ENCODE measurements at places on chromosomes 11 and 22. TPM values are rescaled to one million over a fixed set of nuclear protein-coding genes. Genes with fewer than 3 reads are reported as not detected.

Gene SIRT3
- total RNA-seq, result 4.5 TPM

Gene MYO7A
- total RNA-seq, result 0.97 TPM

GRCh38 chr11:46508360-46508759, 85.5 kb downstream of the AMBRA1 start:
- no peaks in the 10 kb centered on the region for H3K4me1 ChIP-seq
- H3K4me3 ChIP-seq, result no peak overlapping the region
- H3K27me3 ChIP-seq, result no peaks in the 10 kb centered on the region

GRCh38 chr11:62179995-62180394, 10.0 kb upstream of the SCGB1D1 start:
- DNase-seq, result no peak
- no peaks in the 10 kb centered on the region for H3K4me1 ChIP-seq
- no peak overlapping the region for H3K27ac ChIP-seq
- H3K36me3 ChIP-seq, result no peaks in the 10 kb centered on the region
- H3K4me3 ChIP-seq, result no peak overlapping the region

DNA sequence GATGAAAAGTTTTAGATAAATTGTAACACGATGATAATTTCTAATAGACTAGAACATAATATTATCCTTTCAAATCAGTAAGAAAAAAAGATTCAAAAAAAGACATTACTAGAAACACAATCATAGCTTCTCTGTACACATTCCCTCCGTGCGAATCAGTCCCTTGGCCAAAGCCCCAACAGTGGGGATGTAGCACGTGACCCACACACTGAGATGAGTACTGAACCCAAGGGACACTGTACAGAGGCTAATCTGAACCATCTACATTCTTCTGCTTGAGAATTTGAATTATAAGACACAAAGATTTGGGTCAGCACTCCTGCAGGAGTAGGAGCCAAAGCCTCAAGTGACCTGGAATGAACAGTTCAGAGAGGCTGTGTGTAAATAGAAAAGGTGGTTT, 353.7 kb downstream of the INSC start:
- H3K27ac ChIP-seq, result no peak overlapping the region
- no peaks in the 10 kb centered on the region for H3K36me3 ChIP-seq
- no peaks in the 10 kb centered on the region for H3K27me3 ChIP-seq
- no peaks in the 10 kb centered on the region for H3K4me1 ChIP-seq
- no peak for DNase-seq
- H3K4me3 ChIP-seq, result no peak overlapping the region

All from esophagus squamous epithelium (tissue), 5 donors.